Left hindlimb (tissue), 1 donor: ENCODE measurements at places on chromosomes 4 and X.

DNA sequence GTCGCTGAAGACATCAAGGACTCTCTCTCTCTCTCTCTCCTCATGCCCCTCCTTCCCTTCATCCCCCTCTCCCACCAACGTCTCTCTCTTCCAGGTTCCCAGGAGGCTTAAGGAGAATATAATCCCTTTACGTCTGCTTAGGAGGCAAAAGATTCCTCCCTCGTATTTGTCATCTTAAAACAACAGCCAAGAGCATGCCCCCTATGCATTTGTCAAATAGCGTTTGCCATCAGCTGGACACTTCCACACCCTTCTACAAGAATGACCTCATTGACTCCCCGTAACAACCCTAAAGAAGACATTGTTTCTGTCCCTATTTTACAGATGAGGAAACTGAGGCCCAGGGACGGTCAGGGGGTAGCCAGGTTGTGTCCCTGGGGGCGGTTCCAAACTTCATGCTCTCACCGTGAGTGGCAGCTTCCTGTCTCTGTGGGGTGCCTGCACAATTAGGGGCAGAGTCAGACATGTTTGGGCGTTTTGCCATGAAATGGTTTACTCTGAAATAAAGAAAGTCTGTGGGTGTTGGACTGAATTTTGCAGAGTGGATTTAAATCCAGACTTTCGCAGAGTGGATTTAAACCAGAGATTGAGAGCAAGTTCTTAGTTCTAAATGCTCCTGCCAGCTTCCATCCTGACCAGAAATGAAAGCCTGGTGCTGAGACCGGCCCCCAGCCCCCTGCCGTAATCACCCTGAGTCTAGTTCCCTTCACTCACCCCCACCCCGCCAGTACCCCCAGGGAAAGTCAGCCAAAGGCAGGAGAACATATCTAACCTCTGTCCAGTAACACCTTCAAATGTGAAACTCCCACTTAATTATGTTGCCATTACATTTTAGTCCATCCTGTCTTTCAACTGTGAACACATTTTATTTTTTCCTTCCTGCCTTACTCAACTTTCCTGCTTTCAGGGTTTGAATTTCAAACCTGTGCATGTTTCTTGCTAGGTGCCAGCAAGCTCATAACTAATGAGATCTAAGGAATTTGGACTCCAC lies 44.3 kb upstream of the TBL1X start:
- DNase-seq: no peak

- no peak for DNase-seq
Measured at GRCh38 chr4:144710526-144710912, 64.6 kb downstream of the HHIP start.

GRCh38 chr4:33255507-33255906 lies 2535.3 kb downstream of the PCDH7 start:
- no peak for DNase-seq

- no peak for DNase-seq
Measured at GRCh38 chr4:130131536-130131935, 1035.6 kb downstream of the C4orf33 start.

GRCh38 chr4:81502564-81502963 lies 30.9 kb upstream of the RASGEF1B start:
- DNase-seq: no peak

GRCh38 chr4:153061971-153062370 lies 125.8 kb downstream of the FHDC1 start:
- no peak for DNase-seq

GRCh38 chr4:186932631-186933187 lies 209.1 kb upstream of the FAT1 start:
- no peak for DNase-seq

- DNase-seq: no peak
Measured at GRCh38 chr4:133559987-133560386, 410.9 kb downstream of the PCDH10 start.

GRCh38 chrX:13110433-13111324 lies 66.3 kb upstream of the FAM9C start:
- no peak for DNase-seq

GRCh38 chr4:180832073-180832472 lies 1411.1 kb upstream of the TENM3 start:
- DNase-seq: no peak

DNA sequence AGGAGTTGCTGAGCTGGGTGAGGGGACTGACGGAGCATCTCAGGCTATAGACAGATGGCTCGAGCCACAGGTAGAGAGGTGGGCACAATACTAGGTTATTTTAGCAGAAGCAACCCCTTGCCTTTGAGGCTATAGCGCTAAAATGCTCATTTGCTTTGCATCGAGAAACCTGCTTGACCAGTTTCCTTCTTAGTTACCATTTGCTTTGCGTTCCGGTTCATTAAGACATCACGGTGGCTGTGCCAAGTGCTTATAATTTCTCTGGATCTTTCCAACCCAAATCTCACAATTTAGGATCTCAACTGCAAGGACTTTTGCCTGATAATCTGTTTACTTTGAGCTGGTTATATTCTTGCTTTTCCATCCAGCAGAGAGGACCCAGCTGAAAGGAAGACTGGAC lies 40.8 kb downstream of the DLG3 start:
- DNase-seq: no peak

- no peak for DNase-seq
Measured at GRCh38 chrX:88202149-88202548, 544.9 kb upstream of the CPXCR1 start.

GRCh38 chrX:84248226-84248625 lies 60.2 kb upstream of the RPS6KA6 start:
- DNase-seq: no peak

- DNase-seq: no peak
Measured at GRCh38 chr4:76879731-76880364, 18.1 kb downstream of the SOWAHB start.

DNA sequence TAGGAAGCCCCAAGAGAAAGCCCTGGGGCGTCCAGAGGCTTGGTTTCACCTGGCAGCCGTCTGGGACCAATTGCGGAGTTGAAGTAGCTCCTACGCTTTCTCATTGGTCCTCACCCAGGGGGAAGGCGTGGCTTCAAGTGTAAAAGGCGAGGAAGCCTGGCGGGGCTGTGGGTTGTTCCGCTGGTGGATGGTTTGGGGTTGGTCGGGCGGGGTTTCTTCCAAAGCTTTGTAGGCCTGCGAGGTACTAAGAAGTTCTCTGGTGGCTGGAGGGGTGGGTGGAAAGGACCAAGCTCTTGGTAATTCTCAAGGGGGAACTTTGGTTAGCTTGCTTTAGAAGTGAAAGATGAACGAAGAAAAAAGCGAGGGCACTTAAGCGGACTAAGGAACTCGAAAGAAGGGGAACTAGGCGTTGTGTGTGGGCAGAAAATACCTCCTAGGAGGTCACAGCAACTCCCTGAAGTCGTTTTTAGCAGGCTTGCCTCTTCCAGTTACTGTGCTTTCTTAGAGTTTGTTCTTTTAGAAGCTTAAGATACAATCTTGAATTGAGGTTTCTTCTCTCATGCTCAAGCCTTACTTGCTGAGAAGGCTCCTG lies 36.6 kb downstream of the CCNG2 start:
- no peak for DNase-seq

DNA sequence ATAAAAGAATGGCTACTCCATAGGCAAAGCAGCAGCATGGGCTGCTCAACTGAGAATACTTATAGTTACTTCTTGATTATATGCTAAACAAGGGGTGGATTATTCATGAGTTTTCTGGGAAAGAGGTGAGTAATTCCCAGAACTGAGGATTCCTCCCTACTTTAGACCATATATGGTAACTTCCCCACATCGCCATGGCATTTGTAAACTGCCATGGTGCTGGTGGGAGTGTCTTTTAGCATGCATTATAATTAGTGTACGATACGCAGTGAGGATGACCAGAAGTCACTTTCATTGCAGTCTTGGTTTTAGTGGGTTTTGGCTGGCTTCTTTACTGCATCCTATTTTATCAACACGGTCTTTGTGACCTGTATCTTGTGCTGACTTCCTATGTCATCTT lies 141.5 kb downstream of the MAGEB17 start:
- no peak for DNase-seq

- no peak for DNase-seq
Measured at GRCh38 chrX:78659955-78660354, 827 bp upstream of the RTL3 start.

- no peak for DNase-seq
Measured at GRCh38 chrX:39757971-39758370, 339.8 kb downstream of the BCOR start.

- no peak for DNase-seq
Measured at GRCh38 chrX:30941898-30942297, 52.8 kb upstream of the TAB3 start.

DNA sequence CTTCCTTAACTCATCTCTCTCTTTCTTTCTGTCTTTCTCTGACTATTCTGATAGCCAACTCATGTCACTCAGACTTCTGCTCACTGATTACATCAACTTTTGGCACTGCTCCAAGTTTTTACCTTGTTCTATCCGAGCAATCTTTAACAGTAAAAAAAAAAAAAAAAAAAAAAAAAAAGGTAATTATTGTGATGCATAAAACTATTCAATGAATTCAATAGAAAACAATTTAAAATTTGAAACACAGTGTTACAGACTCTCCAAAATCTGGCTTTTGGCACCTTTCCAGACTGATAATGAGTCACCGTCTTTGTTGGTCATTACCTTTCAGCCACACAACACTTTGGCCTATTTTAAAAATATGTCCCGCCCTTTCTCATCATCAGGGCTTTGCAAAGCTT lies 229.5 kb downstream of the GALNTL6 start:
- no peak for DNase-seq

GRCh38 chr4:141595531-141595930 lies 40.9 kb upstream of the IL15 start:
- no peak for DNase-seq

DNA sequence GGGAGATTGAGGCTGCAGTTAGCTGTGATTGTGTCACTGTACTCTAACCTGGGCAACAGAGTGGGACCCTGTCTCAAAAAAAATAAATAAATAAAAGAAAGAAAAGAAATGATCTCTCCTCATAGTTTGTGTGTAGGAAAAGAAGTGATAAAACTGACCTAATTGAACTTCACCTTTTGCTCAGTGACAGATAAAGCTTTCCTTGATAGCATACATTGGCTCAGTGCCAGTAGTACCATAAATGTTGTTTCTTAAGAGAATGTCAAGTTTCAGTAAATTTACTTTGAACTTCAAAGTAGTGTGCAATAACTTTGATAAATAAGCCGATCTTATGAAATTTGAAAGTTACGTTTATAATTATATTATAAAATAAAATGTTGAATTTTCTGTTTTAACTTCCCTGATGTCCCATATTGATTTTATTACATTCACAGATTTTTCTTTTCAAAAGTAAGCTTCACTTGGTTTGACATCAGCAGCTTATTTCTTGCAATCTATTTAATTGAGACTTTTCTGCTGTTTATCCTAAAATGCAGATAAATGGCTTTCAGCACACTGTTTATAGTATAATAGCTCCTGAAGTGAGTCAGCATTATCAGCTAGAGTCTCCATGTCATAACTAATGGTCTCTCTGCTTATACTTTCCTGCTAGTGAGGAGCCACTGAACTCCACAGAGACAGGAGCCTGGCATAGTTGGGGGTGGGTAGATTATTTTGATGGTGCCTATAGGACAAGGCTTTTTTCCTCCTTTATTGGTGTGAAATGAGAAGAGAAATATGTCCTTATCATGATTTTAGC lies 330.1 kb downstream of the BMPR1B start:
- no peak for DNase-seq

- DNase-seq: no peak
Measured at GRCh38 chr4:92606227-92606626, 302.5 kb downstream of the GRID2 start.

DNA sequence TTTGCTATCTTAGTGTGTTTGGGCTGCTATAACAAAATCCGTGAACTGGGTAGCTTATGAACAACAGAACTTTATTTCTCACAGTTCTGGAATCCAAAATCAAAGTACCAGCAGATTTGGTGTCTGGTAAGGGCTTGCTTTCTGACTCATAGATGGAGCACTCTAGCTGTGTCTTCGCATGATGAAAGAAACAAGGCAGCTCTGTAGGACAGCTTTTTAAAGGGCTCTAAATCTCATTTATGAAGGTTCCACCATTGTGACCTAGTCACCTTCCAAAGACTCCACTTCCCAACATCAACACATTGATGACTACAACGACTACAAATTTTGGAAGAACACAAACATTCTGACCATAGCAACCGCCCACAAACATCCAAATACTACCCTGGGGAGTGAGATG lies 158.6 kb upstream of the LCORL start:
- DNase-seq: no peak

GRCh38 chr4:70298051-70298450 lies 36.7 kb upstream of the CABS1 start:
- no peak for DNase-seq
